Endothelial cell (in vitro differentiated cells): ENCODE measurements at places on chromosomes 7 and 10.

DNA sequence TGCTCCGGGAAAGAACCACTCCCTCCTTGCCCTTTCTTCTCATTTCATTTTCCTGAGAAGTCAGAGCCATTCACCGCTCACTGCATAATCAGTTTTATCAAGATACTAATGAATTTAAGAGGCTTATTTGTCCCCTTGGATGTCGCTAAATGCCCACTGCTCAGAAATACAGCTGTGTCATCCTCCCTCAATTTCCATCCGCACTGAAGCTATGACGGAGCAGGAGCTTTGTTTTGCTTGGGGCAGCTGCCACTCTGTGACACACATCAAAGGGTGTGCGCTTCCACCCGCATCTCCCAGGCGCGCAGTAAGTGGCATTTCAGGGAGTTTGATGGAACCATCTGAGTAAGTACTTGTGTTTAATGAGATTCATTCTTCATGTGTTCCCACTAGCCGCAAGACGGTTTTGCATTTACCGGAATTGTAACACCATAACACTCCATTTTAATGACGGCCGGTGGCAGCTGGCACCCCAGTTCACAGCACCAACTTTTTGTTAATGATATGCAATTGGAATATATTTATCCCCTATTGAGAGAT is 103.8 kb upstream of the PARD3 start:
- DNase-seq = no peak

GRCh38 chr10:1360011-1360557 is 303.9 kb downstream of the WDR37 start:
- peak; percentile 53 for DNase-seq

GRCh38 chr10:48625826-48626134 is 20.9 kb upstream of the ARHGAP22 start:
- no peak for DNase-seq

- DNase-seq = no peak
Measured at GRCh38 chr10:92081641-92082040, 158.1 kb downstream of the BTAF1 start.

GRCh38 chr10:48608279-48608681 is 3.4 kb upstream of the ARHGAP22 start:
- DNase-seq = peak; percentile 47

DNA sequence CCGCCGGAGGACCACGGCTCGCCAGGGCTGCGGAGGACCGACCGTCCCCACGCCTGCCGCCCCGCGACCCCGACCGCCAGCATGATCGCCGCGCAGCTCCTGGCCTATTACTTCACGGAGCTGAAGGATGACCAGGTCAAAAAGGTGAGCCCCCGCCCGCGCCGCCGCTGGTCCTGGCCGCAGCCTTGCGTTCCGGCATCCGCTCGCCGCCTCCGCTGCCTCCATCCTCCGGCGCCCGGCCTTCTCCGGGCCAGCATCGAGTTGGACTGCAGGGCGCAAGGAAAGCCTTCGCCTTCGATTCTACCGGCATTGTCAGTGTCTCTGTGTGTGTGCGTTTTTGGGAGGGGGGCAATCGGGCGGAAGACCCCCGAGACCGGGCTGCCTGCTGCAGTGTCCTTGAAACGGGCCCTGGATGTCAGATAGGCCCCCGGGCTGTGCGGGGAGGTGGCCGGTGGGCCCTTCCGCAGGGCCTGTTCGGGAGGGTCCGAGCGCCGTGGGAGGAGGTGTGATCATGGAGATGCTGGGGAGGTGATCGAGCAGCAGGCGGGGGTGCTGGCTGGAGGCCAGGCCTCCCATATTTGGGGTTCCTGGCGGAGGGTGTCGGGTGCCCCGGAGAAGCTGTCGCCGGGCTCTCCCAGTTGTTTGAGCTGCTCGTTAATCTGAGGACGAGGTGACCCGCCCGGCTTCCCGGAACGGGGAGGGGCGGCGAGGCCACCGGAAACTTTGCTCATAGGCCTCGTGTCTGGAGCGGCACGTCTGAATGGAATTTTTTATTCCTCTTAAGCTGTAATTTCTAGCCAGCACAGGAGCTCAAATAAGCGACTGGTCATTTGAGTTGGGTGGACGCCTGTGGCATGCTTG is 40.8 kb downstream of the HK1 start:
- peak; percentile 56 for DNase-seq

DNA sequence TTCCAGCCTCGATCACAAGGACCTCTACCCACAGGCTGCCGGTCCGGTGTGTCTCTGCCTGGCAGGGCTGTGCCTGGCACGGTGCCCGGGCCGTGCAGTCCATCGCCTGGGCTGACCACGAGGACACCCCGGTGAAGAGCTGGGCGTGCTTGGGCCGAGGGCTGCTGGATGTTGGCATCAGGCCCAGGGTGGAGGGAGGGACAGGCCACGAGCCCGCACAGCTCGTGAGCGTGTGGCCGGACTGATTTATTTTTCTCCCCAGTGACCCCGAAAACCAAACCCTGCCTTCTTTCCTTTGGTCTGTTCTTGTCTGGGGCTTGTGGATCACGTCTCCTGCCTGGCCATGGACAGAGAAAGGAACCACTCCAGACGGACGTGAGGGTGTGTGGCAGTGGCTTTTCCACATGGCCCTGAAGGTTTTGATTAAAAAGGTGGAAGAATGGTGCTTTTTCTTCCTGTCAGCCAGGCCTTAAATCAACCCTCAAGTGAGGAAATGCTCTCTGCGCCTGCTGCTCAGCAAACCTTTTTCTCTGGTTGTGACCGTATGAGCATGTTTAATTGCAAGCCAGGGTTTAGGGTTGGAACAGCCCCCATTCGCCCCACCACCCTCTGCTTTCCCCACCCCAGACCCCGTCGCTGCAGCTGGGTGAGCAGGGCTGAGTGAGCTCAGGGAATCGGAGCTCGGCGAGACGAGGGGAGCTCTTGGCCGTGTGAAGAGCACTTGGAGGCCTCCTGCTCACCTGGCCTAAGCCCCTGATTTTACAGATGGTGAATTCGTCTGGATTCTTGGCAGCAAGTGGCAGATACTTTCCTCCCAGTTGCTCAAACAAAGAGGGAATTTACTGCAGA is 130.1 kb downstream of the RGS10 start:
- DNase-seq = no peak

DNA sequence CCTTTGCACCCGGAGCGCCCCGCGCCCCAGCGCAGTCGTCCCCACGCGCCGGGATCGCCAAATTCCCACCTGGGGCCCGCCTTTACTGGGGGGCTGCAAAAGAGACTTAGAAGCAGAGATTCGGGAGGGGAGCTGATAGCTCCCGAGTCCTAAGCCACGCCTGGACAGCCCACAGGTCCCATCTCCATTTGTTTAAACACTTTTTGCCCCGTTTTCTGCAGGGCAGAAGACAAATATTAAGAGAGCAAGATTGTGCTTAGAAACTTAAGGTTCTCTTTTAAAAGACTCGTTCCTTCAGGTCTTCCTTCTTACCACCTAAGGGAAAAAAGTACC is 299.1 kb upstream of the NFE2L3 start:
- DNase-seq = no peak

- DNase-seq = no peak
Measured at GRCh38 chr10:100516847-100517246, 2.8 kb downstream of the SEC31B start.

- DNase-seq = no peak
Measured at GRCh38 chr10:125076891-125077541, 83.3 kb downstream of the CTBP2 start.

DNA sequence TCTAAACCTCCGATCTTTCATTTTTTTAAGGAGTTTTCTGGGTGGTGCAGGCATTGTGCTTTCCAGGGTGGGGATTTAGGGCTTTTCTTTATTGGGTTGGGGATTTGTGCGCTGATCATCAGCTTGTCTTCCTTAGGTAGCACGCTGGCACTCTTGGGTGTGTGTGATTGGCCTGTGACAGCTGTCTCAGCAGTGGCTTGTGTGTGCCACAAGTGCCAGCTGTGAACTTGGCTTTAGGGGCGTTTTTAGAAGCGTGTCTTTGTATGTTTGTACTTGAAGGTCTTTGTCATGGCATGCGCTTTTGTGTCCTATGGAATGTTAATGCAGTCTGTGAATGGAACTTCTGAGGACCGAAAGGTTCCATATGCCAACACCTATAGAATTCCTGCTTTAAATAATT is 788 bp downstream of the AKAP9 start:
- DNase-seq = peak; percentile 11

DNA sequence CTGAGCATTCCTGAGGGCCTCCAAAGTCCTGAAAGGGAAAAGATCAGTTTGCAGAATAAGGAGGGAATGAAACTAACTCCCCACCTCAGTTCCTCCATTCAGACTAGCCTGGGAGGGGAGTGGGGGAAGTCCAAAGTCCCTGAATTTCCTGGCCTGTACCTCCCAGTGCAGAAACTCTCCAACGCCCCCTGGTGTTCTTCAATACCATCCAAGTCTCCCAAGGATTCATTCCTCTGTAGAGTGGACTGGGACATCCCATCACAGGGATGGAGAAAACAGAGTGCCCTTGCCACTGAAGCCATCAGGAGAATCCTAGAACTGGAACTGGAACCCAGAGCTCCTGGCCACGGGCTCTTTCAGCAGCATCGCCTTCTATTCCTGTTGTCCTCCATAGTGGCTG is 1.6 kb upstream of the COL13A1 start:
- peak; percentile 73 for DNase-seq

GRCh38 chr7:108985037-108985436 is 415.4 kb downstream of the DNAJB9 start:
- no peak for DNase-seq

DNA sequence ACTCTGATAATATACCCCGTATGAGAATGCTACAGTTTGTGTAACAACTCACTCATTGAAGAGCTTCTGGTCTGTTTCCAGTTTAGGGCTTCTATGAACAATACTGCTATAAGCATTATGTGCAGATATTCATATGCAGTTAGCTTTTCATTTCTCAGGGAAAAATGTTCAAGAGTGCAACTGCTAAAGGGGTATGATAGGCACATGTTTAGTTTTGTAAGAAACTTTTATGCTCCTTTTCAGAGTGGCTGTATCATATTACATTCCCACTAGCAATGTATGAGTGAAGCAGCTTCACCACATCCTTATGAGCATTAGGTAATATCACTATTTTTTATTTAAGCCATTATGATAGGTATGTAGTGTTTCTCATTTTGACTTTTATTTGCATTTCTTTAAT is 182.6 kb upstream of the CXCL12 start:
- no peak for DNase-seq

DNA sequence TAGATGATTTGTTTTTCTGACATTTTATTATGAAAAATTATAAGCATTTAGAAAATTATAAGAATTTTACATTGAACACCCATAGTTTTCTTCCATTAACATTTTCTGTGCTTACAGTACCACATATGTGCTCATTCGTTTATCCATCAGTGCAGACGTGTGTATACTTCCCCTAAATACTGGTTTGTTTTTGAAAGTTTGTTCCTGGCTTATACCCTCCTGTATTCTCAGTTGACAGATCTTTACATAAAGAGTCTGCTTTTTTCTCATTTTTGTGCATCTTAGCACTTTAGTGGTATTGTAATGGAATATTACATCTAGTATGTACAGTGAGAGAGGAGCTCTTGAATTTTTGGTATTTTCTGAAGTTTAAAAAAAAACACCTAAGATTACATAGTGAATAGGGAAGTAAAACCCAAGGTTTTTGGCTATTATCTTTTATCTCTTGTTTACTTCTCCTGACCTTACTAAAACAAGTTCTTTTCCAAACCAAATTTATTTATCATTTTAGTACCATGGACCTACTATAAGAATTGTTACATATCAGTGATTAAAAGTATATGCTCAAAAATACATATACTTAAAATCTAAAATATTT is 8.1 kb downstream of the DLD start:
- no peak for DNase-seq

GRCh38 chr10:86361156-86362128 is 5.2 kb downstream of the GRID1 start:
- no peak for DNase-seq

DNA sequence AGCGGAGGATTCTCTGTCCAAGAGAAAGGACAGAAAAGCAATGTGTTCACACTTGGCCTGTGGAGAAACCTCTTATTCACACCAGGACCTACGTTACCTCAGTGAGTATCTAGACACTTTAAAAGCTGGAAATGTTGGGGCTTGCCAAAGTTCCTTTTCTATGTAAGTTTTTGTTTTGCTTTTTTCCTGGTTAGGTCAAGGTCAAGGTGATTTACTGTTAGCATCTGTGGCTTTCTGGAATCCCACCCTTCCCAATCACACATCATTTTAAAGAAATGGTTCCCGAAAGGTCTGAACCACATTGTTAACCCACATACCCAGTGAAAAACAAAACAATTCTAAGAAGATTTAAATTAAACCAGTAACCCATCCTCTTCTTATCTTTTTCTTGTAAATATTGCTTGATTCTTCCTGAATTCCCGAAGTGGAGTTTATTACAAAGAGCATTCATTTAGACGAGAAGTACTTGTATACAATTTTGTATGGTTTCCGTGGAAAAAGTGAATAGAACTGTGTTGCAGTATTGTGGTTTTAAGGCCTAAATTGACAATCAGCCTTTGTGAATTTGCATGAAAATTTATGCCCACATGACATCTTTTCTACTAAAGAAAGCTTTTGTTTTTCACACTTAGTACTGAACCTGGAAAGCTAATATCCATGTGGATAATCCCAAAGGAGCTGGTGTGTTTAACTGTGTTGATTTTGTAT is 827.0 kb upstream of the IGFBP3 start:
- no peak for DNase-seq

- DNase-seq = no peak
Measured at GRCh38 chr7:27438881-27439589, 196.4 kb downstream of the EVX1 start.

- DNase-seq = no peak
Measured at GRCh38 chr10:92638037-92638436, 45.1 kb downstream of the KIF11 start.

GRCh38 chr10:104119996-104120395 is 2.0 kb upstream of the SFR1 start:
- no peak for DNase-seq

DNA sequence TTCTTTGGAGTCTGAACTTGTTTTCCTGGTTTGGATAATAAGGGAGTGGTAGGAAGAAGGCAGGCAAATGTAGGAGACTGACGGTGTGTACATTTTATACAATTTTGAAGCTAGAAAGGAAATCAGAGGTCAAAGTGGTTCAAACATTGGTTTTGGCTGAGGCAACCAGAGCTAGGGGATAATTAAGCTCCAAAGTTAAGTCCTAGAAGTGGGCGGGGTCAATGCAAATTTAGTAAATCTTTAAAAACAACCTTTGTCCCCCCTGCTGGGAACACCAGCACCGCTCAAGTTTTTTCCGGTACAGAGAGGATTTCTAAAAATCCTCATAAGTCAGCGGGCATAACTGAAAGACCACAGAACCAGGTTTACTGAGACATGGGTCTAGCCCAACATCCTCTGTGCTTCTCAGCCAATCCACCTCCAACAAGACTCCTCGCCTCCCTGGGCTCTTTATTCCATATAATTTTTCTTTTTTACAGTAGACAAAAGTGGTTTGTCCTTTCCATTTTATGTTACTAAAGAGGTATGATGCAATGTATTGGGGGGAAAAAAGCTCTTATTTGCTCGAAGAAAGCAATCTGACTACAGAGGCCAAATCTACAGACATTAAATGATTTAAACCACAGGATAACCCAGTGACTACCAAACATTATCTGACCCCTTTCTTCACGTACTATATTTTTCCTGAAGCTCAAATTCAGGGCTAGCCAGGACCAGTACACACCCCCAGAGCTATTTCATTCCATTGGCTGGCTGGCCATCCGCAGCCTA is 1.6 kb downstream of the GLUD1 start:
- no peak for DNase-seq
